ENCODE measurements at places on chromosomes 6 and 20.

DNA sequence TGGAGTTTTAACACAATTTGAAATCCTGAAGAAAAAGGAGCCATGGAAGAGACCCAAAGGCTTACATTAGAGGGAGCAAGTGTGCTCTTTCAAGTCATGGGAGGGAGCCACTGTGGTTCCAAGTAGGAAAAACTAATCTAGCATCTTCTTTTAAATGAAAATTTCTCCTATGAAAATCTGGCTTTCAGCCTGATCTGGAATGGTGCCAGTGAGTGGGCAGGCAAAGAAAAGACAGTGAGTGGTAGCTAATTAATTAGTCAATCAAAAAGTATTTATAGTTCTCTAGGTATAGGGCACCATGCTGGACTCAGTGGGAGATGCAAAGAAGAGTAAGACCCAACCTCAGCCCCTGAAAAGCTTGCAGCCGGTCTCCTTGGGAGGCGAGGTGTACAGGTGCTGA is 21.9 kb downstream of the CAP2 start:
- DNase-seq: no peak

DNA sequence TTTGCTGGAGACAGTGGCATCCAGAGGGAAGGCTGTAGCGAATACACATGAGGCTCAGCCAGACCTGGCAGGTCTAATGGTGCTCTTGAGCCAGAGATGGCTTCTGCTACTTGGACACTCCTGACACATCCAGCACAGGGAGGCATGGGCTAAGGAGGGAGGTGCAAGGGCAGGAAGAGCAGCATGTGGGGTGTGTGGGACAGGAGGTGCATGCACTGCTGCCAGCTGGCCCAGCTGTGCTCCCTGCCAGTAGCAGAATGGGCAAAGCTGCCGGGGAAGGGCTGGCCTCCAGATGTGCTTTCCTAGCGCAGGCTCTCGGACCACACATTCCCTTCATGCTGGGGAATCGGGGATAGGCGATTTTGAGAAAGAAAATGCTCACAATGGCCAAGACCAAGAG is 309.2 kb downstream of the CDC5L start:
- DNase-seq: no peak

DNA sequence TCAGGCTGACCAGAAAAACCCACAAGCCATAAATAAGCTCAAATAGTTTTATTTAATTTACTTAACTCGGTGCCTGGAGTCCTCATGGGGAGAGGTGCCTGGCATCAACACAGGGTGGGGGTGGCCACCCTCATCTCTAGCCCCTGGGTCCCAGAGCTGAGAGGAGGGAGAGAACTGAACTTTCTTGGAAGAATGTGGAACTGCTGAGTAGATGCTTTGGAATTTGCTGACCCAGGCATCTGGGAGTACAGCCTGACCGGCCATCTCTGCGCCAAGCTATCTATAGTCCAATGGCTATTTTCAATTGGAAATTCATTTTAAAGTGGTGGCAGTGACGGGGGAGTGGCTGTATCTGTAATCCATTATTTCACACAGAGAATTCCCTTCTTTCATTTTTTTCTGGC is 104.8 kb downstream of the CDH26 start:
- no peak for DNase-seq

DNA sequence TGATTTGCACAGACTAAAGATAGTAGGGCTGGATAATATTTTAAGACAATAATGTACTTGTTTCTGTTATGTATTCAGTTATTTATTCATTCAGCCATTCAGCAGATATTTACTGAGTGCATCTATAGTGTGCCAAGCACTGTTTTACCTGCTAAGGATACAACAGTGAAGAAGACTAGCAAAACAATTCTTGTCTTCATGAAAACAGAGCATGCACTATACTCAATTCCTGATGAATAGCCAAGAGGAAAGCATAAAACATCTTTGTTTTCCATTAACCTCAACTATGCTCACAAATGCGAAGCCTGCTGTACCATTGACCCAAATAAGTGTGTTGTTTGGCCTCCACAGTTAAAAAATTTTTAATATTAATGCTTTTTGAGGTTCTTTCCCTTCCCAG is 436.7 kb downstream of the BCKDHB start:
- DNase-seq: no peak

DNA sequence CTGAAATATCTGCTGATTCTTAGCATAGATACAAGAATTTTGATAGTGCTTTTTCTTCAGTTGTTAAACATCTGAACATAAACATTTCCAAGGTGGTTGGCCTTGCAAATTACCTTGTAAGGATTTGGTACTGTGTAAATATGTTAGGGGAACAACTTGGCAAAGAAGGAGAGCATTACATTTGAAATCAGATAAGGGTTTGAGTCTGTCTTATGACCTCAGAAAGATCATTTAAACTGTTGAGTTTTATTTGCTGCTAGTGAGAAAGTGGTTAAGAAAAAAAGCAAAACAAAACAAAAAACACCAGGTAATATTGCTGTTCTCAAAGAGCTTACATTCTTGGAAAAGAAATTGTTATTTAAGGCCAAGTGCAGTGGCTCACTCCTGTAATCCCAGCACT is 56.5 kb downstream of the CD2AP start:
- DNase-seq: no peak

DNA sequence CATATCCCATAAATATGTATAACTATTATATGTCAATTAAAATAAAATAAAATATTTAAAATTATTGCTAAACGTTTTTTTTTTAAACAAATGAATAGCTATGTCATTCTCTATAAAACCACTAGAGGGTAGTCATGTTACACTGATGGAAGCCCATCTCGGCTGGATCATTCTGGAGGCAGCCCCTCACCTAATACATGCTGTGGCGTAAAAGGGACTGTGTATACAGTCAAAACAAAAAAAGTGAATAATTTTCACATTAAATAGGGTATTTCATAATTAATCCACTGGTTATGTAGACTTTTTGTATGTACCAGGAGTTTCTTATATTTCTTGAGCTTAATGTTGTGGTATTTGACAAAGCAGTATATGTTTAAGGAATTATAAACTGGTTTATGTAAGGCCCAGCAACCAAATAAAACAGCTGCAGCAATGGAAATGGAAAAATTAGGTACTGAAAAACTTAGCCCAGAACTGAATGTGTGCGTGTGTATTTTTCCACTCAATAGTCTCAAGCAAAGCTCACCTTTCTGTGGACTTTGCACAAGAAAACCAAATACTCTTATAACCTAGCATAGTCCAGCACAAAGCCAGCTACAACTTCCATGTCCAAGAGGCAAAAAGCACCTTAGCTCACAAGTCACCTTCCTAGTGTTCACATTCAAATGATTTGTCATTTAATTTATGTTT is 81.7 kb downstream of the COL9A1 start:
- DNase-seq: peak; percentile 39

DNA sequence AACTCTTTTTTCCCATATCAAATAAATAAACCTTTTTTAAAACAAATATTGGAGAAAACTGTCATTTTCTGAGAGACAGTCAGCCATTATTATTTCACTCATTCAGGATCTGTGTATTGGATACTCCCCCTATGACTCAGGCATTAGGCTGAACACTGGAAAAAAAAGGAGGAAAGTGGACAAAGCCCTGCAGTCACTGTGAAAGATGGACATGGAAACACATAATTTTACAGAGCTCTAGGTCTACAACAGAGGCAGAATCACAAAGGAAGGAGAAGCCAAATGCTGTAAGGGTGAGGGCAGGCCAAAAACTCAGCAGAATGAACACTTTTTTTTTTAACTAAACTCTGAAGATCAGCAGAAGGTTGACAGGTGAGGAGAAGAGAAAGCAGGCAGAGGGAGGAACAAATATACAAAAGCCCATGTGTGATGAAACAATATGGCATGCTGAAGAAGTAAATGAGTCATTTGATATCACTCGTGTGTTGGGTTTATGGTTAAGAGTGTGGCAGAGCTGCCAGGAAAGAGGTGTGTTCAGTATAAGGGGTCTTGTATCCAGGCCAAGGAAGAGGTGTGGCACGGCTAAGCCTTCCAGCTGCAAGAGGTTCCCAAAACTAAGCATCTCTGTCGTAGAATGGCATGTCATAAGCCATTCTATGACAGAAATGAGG is 39.1 kb downstream of the EPB41L2 start:
- no peak for DNase-seq

DNA sequence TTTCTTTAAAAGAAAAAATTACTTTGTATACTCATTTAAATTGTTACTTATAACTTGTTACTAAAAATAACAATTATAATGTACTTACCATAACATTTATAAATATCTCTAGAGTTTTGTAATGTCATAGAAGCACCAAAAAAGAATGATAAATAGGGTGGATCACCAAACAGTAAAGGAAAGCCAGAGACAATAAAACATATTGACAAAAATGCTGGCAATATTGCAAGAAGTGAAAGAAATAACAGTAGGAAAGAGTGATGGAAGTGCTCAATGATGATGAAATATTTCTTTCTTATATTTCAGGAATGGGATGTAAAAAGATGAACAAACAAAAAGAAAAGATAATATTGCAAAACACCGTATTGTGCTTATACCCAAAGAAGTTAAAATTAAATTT is 301.7 kb downstream of the CENPW start:
- DNase-seq: no peak

GRCh38 chr20:60095456-60095855 is 137.2 kb downstream of the CDH26 start:
- DNase-seq: no peak

DNA sequence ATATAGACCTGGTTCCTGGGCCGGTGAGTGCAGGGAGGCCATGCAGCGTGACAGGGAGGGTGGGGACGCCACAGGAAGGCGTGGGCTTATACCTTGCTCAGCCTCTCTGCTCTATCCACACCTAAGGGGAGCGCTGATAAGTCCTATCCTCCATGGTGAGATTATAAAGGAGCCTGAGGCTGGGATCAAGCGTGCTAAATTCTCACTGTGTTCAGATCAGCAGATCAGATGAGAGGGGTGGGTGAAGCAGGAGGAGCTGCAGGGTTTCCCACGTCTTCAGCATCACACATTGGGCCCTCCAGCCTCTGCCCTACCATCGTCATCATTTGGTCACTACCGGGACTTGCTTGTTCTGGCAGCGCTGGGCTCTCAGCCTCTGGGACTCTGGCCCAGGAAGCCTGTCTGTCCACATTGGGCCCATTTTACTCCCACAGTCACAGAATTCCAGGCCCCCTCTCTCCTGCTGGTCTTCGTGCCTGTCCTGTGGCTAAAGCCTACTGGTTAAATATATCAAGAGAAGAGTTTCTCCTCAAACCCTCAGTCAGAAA is 29.1 kb upstream of the PDE10A start:
- DNase-seq: no peak

DNA sequence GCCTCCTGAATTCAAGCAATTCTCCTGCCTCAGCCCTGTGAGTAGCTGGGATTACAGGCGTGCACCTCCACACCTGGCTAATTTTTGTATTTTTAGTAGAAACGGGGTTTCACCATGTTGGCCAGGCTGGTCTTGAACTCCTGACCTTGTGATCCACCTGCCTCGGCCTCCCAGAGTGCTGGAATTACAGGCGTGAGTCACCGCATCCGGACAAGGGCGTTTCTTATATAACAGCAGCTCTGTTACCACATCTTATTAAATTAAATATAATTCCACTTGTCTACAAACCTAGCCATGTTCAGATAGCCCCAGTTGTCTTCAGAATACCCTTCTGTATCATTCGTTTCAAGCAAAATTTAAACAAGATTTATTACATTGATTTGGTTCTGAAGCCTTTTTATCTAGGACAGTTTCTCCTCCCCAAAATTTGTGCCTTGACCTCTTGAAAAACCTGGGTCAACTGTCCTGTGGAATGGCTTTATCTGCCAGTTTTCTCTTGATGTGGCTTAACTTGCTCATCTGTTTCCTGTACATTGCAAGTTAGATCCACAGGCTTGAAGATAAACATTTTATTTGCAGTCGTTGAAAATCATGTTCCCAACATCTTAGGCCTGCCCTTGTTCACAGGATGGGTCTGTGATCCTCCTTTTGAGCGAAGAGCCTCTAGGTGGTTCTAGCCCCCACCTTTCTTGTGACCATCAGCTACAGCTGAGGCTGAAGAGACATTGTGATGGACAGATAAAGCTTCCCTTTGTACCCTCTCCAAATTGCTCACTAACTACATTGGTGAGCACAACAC is 132.2 kb downstream of the ARID1B start:
- DNase-seq: no peak

GRCh38 chr6:112149236-112149635 is 61.8 kb downstream of the FAM229B start:
- DNase-seq: no peak

- DNase-seq: no peak
Observed at GRCh38 chr6:103858003-103858402, 1001.7 kb downstream of the HACE1 start.

DNA sequence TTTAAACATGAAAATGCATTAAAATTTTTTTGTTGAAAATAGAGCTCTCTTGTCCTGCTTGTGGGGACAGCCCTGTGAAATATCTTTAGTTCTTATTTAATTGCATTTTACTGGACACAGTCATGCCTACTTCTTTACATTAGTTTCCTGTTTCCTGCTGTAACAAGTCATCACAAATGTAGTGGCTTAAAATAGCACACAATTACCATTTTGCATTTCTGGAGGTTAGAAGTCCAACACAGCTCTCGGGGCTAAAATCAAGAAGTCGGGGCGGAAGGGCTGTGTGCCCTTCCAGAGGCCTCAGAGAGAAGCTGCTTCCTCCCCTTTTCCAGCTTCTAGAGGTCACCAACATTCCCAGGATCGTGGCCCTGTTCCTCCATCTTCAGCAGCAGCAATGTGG is 29.4 kb downstream of the PNLDC1 start:
- DNase-seq: no peak

GRCh38 chr6:63459814-63460213 is 112.5 kb upstream of the LOC128125822 start:
- DNase-seq: no peak

- peak; percentile 44 for DNase-seq
Observed at GRCh38 chr20:23350904-23351838, 580 bp downstream of the NXT1 start.

DNA sequence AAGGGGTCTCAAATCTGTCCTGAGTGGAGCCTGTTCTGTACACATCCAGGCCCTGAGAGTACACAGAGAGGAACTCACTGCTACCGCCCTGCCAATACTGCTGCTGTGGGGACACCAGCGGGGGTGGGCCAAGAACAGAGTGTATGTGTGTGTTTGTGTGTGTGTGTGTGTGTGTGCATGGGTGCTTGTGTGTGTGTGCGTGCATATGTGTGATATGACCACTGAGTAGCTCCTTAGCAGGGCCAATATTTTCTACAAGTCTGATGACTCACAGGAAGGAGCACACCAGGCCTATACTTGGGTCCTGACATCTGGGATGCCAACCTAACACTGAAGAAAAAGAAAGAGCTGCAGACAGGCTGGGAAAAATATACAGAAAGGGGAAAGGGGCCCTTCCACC is 1.4 kb downstream of the RAET1E start:
- no peak for DNase-seq

GRCh38 chr20:47227119-47227518 is 129.4 kb downstream of the ZMYND8 start:
- DNase-seq: no peak

- no peak for DNase-seq
Observed at GRCh38 chr6:143238306-143238705, 177.6 kb downstream of the AIG1 start.

- no peak for DNase-seq
Observed at GRCh38 chr6:46378882-46379416, 112.3 kb downstream of the RCAN2 start.

GRCh38 chr20:56626367-56627121 is 2.6 kb upstream of the TFAP2C start:
- peak; percentile 63 for DNase-seq
